Activated CD4-positive, alpha-beta T cell treated with anti-CD3 and anti-CD28 coated beads, Interleukin-2, Interleukin-4, amounts not matched to agents 100 ng/mL and 50 ng/mL, durations not matched to agents 16 hours and 8 hours (primary cell): ENCODE measurements at places on chromosomes 2 and 18.

GRCh38 chr2:156466739-156467405 lies 30.7 kb downstream of the GPD2 start:
- DNase-seq: no peak

- DNase-seq: no peak
These were observed 171.2 kb downstream of the NBAS start for GRCh38 chr2:15389895-15390294.

GRCh38 chr2:3443506-3444084 lies 64.1 kb downstream of the TRAPPC12 start:
- DNase-seq: no peak

- DNase-seq: no peak
These were observed 834.4 kb upstream of the DDX18 start for GRCh38 chr2:116979916-116980764.

- DNase-seq: no peak
These were observed 111.0 kb upstream of the SALL3 start for GRCh38 chr18:78868330-78869316.

GRCh38 chr2:193336781-193337180 lies 1142.0 kb upstream of the TMEFF2 start:
- no peak for DNase-seq

GRCh38 chr2:7070483-7070882 lies 153.3 kb downstream of the RNF144A start:
- DNase-seq: no peak

DNA sequence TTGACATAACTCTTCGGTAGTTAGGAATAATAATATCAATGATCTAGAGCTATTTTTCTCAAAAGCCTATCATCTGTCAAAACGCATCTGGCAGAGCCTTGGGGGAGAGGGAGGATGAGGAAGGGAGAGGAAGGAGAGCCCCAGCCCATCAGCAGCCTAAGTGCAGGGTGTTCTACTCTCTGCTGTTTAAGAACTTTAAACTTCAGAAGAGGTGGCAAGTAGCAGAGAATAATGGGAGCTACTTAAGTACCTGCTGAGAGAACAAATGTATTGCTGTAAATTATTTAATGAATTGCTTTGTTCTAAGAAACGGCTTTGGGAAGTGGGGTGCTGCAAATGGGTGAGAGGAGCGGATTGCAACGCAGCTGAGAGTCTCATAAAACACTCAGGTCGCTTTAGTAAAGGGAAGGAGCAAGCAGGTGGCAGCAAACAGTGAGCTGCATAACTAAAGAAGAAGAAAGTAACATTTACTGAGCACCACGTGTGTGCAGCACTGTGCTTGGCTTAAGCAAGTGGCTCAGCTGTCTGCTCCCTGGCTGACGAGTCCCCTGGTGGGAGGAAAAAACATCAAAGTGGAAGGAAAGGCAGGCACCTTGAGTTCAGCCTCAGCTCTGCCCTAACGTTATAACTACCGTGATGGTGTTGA lies 26.3 kb upstream of the SH3RF3 start:
- no peak for DNase-seq

GRCh38 chr2:227655454-227655853 lies 11.2 kb upstream of the SCYGR5 start:
- peak; percentile 16 for DNase-seq

DNA sequence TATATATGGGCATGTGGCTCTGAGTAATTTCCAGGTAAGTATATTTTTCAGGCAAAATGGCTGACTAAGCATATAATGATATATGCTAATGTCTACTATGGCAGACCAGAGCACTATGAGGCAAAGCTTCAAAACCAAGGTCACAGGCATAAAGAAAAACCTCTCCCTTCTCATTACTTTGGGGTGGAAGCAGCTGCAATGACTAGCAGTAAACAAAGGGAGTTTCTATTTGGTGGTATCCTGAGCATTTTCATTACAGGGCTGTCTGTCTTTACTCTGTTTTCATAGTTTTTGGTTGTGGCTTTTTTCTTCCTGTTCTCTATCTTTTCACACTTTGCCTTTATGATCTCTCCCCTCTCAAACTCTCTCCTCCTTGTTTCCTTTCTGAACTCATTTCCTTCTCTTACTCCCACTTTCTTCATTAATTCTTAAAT lies 15.6 kb downstream of the PDE6D start:
- no peak for DNase-seq
